ENCODE measurements at places on chromosomes 7 and 10.

GRCh38 chr7:120939345-120939744 lies 11.2 kb upstream of the ING3 start:
- DNase-seq = no peak

- no peak for DNase-seq
Observed at GRCh38 chr10:102775935-102776669, 32.4 kb downstream of the WBP1L start.

DNA sequence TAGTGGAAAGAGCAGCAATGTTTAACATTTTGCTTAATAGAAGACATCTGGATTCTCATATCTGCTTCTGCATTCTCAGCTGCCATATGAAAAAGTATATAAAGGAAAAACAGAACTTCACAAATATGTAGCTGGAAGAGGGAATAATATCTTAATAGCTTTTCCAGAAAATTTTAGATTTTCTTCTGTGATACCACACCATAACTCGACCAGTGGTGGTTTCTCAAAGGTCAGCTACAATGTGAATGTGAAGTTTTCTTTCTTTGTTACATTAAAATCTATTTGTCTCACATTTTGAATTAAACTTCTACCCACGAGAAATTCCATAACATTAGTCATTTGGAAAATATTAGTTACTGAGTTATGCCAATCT lies 339.8 kb downstream of the PARD3 start:
- no peak for DNase-seq

DNA sequence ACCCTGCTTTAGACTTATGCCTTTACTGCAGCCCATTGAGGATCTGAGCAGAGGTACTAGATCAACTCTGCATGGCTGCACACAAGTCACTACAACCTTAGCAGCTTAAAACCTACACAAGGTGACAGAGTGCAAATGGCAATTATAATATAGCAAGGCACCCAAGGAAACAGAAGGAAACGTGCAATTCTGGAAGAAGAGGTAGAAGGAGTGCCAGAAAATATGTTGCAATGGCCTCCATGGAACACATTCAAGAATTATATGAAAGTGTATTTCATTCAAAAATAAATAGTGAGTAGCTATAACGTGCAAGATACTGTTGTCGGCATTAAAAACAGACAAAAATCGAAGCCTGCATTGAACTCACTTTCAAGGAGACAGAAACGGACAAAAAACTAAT lies 2.9 kb upstream of the AKR1C8 start:
- DNase-seq = no peak

DNA sequence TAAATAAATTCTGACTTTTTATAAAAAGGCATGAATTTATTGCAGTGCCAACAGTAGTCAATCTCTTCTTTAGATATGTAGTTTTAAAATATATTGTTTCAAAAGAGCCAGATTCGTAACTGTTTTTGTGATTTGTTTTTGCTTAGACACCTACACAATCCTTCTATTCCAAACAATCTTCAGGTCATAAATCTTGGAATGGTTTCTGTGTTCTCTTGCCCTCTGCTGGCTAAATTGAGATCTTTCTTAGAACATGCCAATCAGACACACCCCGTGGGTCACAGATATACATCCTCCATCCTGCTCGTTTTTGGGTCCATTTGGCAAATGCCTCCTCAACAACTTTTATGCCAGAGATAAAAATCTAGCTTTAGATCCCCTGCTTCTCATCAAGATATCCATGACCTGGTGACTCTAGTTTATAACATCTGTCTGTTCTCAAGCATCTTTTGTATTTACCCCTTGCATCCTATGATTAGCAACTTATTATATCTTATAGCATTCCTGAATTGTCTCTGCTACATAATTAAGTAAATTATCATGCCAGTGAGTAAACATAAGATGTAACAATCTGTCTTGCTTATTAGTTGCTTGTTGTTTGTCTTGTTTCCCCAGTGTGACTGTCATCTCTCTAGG lies 35.3 kb upstream of the IFRD1 start:
- peak; percentile 25 for DNase-seq

- DNase-seq = no peak
Observed at GRCh38 chr7:43377196-43377960, 205.5 kb upstream of the STK17A start.

DNA sequence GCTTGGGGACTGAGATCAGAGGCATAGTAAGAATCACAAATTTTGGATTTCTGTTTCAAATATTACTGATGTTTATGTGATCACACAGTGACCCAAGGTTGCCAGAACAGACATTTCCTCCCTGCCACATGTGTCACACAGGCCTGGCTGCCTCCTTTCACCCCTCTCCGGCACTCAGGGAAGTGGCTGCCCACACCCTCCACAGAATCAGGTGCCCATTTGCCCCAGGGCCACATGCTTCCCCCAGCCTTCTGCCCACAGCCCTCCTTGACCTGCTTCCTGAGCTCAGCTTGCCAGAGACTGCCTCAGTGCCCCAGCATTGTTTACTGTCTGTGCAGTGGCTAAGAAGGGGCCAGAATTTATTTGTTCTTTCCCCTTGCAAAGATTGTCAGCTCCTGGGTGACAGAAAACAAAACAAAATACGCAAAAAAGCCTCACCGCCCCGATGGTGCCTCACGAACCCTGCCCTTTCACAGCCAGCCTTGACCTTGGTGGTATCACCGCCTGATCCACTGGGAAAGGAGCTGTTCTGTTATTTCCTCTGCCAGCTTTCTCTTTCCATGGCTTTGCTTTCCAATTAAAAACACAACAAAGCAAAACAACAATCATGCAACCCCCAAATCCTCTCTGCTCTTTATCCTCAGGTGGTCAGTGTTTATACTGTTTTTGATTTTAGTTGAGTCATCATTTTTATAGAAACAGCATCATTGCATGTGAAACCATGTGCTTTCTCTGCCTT lies 52.8 kb downstream of the CHN2 start:
- no peak for DNase-seq

DNA sequence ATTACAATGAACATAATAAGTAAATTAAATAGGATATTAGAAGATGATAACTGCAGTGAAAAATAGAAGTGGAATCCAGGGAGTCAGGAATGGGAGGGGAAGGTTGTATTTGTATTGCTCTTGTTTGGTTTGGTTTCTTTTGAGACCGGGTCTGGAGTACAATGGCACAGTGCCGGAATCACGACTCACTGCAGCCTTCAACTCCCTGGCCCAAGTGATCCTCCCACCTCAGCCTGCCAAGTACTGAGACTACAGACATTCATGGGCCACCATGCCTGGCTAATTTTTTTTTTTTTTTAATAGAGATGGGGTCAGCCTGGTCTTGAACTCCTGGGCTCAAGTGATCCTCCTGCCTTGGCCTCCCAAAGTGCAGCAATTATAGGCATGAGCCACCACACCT lies 59.9 kb upstream of the LRRC4 start:
- no peak for DNase-seq

DNA sequence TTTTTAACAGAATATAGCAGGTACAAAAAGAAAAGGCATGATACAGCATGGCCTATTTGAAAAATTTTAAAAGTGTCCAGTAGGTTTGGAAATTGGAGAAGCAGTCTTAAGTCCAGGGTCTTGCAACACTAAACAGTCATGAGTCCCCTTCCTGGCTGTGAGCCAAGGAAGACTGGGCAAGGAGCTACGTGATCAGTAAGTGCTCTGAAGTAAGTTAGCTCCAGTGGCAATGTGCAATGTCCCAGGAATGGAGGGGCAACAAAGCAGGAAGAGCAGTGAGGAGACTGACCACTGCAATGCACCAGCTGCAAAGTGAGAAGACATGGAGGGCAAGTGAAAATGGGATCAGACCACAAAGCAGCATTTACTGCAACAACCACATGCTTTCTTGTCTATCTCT lies 72.9 kb upstream of the GRID1 start:
- DNase-seq = no peak

GRCh38 chr7:33423646-33424020 lies 294.3 kb downstream of the BBS9 start:
- DNase-seq = no peak

GRCh38 chr7:123754271-123754871 lies 5.6 kb upstream of the WASL start:
- no peak for DNase-seq

GRCh38 chr10:78924319-78925003 lies 144.3 kb upstream of the ZMIZ1 start:
- no peak for DNase-seq

DNA sequence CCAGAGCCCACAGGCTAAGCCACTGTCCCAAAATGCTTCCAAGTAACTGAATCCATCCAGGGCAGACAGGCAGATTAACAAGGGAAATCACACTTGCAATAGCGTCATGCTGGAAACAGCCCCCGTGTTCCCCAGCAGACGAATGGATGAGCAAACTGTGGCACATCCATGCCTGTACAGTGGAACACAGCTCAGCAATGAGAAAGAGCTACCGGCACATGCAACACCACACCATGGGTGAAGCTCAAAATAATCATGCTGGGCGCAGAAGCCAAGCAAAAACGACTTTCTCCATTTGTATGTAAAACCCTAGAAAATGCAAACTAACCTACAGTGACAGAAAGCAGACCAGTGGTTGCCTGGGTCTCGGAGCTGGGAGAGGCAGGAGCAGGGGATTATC lies 153.1 kb downstream of the SLIT1 start:
- DNase-seq = no peak

- no peak for DNase-seq
Observed at GRCh38 chr10:87864496-87865059, 1.2 kb downstream of the PTEN start.

DNA sequence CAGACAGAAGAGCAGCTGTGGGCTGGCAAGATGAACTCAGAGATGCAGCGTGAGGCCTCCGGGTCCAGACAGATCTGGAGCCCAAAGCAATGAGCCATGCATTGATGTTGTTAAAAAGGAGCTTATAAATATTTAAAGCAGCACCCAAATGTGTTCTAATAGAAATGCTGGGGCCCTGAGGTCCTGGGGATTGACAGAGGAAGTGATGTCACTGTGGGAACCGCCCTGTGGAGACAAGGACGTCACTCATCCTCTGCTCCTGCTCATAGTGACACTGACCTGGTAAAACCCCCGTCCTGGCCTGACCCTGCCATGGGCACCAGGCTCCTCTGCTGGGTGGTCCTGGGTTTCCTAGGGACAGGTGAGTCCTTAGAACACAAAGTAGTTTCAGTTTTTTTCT lies 197.0 kb upstream of the PRSS58 start:
- no peak for DNase-seq

GRCh38 chr7:80346704-80347103 lies 165.2 kb downstream of the GNAT3 start:
- no peak for DNase-seq

GRCh38 chr7:100483722-100484672 lies at the start of gene NYAP1:
Gene NYAP1, plus strand, starts transcription at chr7:100483927. Its CDS starts 1,385 bp downstream, at chr7:100485312.
- DNase-seq = no peak

GRCh38 chr10:3395458-3395861 lies 222.9 kb upstream of the PITRM1 start:
- no peak for DNase-seq

DNA sequence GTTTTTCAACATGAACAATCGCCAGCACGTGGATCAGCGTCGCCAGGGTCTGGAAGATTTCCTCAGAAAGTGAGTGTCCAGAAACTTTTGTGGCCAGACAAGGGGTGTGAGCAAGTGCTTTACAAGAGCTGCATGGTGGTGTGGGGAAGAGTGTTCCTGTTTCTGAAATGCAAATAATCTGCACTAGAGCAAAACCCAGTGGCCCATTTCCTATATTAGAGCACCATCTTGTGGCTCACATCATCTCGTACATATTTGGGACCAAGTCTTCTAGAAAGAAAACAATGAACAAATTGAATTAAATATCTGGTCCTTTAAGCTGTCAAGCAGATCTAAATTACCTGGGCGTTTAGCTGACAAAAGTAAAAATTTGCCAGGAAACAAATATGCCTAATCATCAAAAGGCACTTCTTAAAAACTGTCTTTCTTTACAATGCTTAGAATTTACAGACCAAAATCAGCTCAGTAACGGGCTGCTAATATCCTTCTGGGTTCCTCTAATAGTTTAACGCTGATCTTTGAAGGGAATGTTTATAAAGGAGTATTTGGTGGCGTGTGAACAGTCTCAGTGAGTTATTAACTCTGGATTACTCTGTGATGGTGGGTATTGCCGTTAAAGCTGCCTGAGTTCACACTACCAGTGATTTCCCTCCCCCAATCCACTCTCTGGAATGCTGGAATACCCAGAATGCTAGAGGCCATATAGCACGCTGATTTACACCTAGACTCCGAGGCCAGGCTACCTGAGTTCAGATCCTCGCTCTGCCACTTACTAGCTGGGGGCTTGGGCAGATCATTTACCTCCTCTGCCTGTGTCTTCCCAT lies 73.6 kb downstream of the SNX10 start:
- no peak for DNase-seq

DNA sequence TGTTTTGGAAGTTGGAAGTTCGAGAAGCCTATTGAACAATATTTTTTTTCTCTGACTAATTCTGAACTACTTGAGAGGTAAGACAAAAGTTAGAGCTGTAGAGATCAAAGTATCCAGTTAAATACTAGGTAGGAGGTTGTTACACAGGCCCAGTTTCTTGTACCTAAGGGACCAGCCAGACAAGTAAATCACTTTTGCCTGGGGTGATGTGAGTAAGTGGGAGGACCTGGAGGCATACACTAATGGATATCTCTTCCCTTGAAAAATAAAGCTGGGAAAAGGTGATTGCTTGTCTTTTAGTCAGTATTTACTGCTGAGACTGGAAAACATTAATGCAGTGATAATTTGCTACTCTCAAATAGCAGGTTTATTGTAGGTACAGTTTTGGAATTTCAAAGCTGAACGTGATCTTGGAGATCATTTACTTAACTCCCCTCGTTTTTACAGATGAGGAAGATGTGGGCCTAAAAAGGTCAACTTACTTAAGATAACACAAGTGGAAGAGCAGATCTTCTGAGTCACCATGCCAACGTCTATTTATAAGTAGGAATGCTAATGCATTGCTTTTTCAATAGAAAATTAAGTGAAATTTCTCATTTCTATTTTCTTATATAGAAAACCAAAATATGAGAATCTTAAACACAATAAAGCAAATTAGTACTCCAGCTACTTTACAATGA lies 181.3 kb downstream of the PPP1R9A start:
- no peak for DNase-seq

- no peak for DNase-seq
Observed at GRCh38 chr7:13240349-13240748, 552.9 kb downstream of the ARL4A start.

GRCh38 chr7:73647725-73648592 lies 19.7 kb upstream of the VPS37D start:
- DNase-seq = no peak

- no peak for DNase-seq
Observed at GRCh38 chr7:38189231-38189938, 11.3 kb downstream of the STARD3NL start.

- no peak for DNase-seq
Observed at GRCh38 chr7:83077328-83077727, 85.4 kb downstream of the PCLO start.

- no peak for DNase-seq
Observed at GRCh38 chr10:19947215-19947614, 131.0 kb downstream of the PLXDC2 start.

DNA sequence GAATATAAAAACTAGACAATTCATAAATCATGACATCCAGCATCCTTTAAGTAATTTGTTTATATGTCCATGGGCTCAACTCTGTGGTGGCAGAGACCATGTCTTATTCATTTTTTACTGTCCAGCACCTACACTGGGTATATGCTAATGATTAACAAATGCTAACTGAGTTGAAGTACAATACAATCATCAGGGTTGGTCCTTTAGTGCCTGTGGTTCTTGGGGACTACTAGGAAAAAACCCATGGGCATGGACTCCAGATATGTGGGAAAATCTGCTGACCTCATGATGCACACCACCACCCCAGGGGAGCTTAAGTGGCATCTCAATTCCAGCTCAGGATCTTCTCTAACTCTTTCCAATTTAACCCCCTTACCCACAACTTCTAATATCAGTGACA lies 85.3 kb upstream of the YAE1 start:
- no peak for DNase-seq

- DNase-seq = no peak
Observed at GRCh38 chr7:112889834-112890438, 99.7 kb upstream of the TMEM168 start.

- DNase-seq = no peak
Observed at GRCh38 chr10:6498771-6499170, 81.3 kb downstream of the PRKCQ start.
